Stimulated activated CD4-positive, alpha-beta T cell treated with anti-CD3 and anti-CD28 coated beads, Interleukin-15, amount 100 ng/mL, for 1 hour (primary cell): ENCODE measurements at places on chromosomes 2 and 18.

DNA sequence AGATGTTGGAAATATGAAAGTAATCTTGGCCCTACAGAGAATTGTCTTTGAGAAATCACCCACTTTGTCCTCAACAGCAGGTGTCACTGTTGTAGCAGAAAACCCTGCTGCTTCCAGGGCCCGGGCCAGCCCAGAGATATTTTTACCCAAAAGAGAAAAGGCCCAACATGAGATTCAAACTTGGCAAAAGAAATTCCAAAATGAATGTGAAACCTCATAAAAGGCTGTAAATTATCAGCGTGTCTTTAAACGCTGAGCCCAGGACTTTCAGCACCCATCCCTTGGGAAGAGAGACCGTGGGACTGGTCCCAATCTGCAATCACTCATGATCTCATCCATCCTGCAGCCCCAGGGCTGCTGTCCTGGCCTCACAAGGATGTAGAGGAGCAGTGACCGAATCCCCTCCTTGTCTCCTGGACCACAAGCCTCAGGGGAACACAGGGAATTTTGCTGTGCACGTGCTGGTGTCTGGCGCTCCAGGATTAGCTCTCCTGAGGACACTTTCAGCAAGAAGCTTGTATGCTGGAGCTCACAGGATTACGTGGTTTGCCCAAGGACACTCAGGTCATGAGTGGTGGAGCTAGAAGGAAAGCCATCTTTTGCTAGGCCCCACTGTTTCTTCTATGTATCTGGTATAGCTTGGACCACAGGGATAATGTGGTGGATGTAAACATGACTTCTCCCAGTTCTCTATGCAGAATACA lies 202.1 kb downstream of the RNF144A start:
- DNase-seq: no peak

DNA sequence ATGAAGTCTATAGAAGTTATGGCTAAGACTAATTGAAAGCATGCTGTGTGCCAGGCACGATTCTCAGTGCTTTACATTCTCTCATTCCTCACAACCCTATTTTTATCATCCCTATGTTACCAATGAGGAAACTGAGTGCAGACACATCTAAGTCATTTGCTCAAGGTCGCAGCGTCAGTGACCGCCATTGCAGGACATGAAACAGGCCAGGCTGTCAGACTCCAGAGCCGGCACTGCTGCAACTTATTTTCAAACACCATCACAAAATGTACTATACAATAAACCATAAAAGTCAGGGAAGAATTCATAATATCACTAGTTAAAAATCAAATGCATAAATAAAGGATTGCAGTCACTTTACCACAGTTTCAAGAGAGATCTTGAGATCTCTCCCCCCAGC lies 5.6 kb downstream of the STK39 start:
- no peak for DNase-seq

GRCh38 chr2:128410758-128411215 lies 92.1 kb upstream of the HS6ST1 start:
- no peak for DNase-seq

GRCh38 chr2:42764096-42764495 lies at the start of gene OXER1:
Gene OXER1 (minus strand): TSS chr2:42764135. CDS start chr2:42764062, 73 bp downstream.
- no peak for DNase-seq

DNA sequence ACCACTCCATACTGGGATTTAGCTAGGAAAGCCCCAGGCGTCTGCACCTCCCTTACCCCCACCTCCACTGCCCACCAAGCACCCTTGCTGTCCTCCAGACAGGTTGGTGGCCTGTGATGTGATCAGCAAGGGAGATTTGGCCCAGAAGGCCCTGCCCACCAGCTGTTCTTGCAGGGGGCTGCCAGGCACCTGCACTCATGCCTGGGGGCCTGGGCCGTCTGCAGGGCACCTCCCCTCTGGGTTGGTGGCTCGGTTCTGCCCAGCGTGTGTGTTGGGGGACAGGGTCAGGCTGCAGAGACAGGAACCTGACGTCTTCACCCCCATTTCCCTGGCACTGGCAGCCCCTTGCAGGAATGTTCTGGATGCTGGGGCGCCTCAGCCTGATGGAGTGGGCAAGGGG lies 5.8 kb downstream of the DNMT3A start:
- DNase-seq: no peak

- no peak for DNase-seq
These were observed 14.6 kb downstream of the TEX51 start for GRCh38 chr2:126913329-126913728.

GRCh38 chr2:230636684-230637271 lies 75.9 kb upstream of the CAB39 start:
- DNase-seq: no peak

GRCh38 chr2:10873790-10874437 lies 37.8 kb upstream of the KCNF1 start:
- DNase-seq: no peak

- no peak for DNase-seq
These were observed 43.9 kb upstream of the STPG4 start for GRCh38 chr2:47198985-47199451.

DNA sequence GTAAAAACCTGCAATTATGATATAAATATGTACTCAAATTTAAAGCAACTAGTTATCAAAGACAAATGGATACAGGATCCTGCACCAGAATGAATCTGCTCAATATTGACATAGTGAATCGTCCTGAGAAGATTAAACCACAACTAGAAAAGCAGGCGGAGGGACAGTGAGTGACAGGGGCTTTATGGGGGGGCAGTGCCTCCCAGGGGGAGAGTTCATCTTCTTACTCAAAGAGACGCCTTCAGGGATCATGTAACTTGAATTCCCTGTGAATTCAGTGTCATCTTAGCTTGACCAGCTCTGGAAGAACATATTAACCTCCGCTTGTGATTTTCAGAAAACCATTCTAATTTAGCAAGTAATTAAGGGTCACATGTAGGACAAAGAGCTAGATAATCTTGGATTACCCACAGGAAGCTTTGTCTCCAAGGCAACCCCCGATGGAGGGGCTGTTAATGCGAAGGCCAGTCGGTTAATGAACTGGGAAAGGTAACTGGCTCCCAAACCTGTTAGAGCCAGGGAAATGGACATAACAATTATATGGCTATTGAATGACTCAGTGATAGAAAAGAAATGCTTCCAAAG lies 17.4 kb upstream of the LMAN1 start:
- no peak for DNase-seq

DNA sequence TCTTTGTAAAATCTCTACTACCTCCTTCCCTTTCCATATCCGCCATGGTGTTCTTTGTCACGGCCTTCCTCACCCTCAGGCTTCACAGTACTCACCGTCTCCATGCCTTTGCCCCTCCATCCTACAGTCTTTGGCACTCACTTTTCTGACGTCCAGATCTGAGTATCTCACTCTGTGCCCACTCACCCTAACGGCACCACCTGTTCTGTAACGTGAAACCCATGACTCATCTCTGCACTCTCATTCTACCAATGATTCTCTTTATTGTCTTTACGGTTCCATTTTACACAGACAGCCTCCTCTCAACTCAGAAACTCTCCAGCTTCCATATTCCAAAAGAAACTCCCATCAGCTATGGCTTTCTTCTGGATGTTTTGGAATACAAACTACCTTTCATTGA lies 56.7 kb downstream of the NETO1 start:
- no peak for DNase-seq

GRCh38 chr2:118791483-118791882 lies 56.0 kb downstream of the EN1 start:
- DNase-seq: no peak

DNA sequence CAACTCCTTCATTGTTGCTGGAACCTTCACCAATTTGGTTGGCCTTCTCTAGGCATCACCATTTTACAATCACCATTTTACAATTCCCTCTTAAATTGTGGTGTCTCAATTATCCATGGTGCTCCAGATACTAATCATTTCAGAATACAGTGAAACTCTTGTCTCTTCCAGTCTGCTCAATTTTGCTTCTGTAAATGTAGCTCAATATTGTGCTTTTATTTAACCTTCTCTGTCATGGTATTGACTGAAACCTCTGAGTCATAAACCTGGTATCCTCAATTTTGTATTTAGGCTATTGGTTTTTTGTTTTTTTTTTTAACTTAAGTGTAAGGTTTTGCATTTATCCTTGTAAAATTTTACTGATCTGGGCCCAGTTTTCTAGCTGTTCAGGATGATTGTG lies 16.1 kb downstream of the STRADB start:
- no peak for DNase-seq

DNA sequence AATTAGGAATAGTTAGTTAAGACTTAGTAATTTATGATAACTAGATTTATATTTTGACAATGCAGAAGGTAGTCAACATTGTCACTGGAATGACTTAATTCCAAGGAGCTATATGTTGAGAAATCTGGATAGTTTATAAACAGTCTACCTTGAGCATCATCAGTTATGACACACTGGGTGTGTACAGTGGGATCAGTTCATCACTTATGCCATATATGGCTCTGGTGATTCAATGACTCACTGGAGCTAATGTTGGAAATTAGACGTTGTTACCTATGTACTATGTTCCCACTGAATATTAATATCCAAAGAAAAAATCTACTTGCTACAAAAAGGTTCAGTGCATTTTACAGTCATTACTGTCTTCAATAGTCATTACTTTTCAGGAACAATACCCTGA lies 34.0 kb upstream of the ITPRID2 start:
- DNase-seq: no peak

GRCh38 chr2:8437949-8438400 lies 243.9 kb upstream of the ID2 start:
- DNase-seq: no peak

- DNase-seq: no peak
These were observed 49.3 kb downstream of the TNS1 start for GRCh38 chr2:217953531-217953932.

DNA sequence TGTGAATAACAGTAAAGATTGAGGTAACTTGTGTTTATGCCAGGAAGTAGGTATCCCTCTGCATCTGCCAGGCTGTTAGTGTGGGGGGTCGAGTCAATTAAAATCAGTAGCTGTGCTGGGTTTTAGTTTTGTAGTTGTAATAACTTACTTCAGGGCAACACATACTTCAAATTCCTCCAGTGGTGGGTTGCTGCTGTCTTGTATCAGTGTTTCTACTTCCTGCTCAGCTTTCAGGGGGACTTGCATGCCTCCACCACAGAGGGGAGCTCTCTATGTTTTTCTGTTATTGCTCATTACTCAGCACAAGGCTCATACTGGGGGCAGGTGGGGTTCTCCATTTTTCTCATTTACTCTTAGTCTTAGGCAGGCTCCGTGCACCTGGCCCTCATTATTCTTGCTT lies 136.8 kb downstream of the CAPN13 start:
- DNase-seq: no peak

GRCh38 chr2:37781028-37781427 lies 109.6 kb upstream of the CDC42EP3 start:
- DNase-seq: no peak

DNA sequence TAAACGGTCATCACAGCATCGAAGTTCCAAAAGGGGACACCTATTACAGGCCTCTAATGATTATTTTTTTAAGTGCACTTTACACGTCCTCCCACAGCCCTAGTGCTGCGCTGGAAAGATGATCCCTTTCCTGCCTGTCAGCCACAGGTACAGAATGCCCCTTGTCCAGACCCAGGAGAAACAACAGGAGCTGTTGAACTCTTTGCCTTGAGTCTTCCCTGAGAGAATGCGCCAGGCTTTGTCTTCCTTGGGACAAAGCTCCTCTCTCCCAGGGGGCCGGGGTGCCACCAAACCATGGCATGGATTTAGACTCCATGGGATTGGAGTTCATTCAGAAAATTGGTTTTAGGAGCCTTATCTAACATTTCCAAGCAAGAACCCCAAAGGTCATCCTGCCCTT lies 319.0 kb upstream of the SOX11 start:
- DNase-seq: no peak

DNA sequence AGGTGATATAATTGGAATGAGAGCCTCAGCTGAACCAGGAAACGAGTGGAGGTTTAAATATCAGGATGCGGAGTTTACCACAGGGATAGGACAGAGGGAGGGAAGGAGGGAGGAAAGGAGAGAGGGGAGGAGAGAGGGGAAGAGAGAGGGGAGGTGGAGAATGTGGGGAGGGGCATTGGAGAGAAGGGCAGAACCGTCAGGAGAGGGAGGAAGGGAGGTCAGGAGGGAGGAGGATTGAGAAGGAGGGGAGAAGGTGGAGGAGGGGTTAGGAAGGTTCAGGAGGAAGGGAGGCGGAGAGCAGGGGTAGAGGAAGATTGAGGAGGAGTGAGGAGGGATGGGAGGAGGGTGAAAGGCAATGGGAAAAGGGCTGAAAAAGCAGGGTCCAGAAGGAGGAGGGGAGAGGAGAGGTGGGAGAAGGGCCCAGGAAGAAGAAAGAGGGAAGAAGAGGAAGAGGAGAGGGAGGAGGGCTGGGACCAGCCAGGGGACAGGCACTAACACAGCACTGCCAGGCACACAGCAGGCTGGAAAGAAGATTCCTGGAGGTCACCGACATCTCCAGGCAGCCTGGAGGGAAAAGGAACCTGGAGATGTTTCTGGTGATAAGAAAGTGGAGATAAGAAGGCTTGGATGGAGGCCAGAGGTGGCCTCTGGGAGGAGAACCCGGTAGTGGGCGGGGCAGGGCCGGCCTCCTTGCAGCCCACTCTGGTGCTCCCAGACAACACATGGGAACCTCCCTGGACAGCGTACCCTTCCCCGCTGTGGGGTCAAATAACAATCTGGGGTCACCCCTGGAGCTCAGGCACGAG lies 176.7 kb upstream of the SMAD2 start:
- no peak for DNase-seq

GRCh38 chr2:30472326-30472725 lies 25.3 kb downstream of the LCLAT1 start:
- no peak for DNase-seq

- no peak for DNase-seq
These were observed 81.9 kb upstream of the MAPRE2 start for GRCh38 chr18:34959211-34959829.

DNA sequence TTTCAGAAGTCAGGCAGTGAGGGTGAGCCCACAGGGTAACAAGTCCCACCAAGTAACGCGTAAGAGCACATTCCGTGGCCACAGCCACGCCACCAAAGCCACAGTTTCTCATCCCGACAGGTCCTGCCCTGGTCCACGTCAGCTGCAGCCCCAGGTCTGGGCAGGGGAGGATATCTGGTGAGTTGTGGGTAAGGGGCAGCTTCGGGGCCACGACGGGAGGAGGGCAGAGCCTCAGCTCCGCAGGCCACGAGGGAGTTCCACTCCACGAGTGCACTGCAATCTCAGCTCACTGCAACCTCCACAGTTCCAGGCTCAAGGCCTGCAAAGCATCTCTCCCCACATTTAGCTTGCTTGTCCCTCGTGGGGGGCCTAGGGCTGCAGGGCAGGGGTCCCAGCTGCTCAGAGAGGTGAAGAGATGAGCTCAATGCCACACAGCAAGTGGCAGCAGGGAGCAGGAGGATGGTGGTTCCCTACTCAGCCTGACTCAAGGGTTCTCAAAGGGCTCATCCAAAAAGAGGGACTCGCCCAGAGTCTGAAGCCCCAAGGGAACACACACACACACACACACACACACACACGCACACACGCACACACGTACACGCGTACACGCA lies 12.5 kb downstream of the SNORC start:
- no peak for DNase-seq

DNA sequence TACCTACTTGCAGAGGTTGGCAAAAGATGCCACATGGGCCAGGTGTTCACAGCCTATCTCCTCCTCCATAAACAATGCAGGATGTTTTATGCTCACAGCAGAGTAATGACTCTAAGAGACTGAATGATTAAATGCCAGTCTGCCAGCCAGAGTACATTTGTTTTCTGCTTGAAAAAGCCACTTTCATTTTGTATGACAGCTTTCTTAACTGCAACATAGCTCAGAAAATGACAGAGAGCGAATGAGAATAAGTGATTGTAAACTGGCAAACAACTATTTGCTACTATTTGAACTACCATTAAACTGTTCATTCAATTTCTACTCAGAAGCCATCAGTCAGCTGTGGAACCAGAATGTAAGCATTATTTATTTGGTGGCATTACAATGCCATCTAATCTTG lies 50.6 kb upstream of the DCC start:
- no peak for DNase-seq
